ENCODE measurements at places on chromosomes 3 and 15.
A peak's percentile ranks its signal among the peaks of the same experiment; 100 is the strongest.

- DNase-seq: no peak
These were observed 44.8 kb downstream of the FGD5 start for GRCh38 chr3:14863333-14864100.

DNA sequence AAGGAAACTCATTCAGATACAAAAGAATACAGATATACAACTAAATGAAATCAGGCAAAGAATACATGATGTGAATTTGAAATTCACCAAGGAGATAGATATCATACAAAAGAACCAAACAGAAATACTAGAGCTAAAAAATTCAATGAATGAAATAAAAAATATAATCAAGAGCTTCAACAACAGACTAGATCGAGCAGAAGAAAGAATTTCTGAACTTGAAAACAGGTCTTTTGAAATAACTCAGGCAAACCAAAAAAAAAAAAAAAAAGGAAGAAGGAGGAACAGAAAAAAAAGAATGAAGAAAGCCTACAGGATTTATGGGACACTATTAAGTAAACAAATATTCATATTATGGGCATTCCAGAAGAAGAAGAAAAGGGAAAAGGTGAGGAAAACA, 137.8 kb downstream of the DMXL2 start:
- DNase-seq: no peak

DNA sequence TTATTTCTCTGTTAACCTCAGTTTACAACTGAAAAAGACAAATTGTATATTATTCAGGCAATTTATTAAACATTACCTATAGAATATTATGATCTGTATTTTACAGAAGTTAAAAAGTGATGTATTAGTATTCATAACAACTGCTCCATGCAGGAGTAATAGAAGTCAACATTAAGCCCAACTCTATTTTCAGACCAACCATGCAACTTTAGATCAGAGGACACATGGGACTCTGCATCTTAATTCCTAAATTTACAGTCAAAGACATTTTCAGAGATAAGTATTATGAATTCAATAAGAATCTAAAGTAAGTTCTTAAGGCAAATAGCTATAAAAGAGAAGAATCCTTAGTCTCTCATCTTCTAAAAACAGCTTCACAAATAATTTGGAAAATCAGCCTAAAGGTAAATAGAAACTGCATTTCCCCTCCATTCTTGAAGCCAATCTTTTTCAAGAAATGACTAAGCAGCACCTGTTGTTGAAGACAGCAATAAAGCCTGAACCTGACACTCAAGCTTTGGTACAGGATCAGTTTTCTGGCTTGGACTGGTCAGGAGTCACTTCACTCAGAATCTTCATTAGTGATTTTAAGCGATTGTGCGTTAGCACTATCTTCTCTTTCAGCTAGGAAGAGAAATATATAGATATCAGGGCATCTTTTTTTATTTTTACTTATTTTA, 23.0 kb downstream of the OIP5 start:
- no peak for DNase-seq

- DNase-seq: no peak
These were observed 7.5 kb downstream of the COLQ start for GRCh38 chr3:15513810-15514662.

- DNase-seq: no peak
These were observed 113.9 kb downstream of the TCF12 start for GRCh38 chr15:57032338-57032737.

DNA sequence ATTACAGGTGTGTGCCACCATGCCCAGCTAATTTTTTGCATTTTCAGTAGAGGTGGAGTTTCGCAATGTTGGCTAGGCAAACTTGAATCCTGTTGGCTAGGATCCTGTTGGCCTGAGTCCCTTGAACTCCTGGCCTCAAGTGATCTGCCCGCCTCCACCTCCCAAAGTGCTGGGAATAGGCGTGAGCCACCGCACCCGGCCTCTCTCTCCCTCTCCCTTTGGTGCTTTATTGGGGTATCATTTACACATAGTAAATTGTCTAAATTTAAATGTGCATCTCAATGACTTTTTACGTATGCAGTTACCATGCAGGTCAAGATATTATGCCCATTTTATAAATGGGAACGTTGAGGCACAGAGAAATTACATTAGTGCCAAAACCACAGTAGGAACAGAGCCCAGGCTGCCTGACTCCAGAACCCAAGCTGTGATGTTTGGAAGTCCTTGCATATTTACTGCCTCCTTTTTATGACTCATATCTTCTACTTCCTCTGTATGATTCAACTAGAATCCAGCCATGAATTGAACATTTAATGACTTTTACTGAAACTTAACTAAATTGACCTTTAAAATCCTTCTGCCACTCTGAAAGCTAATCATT, 34.0 kb upstream of the RPP14 start:
- peak; percentile 76 for DNase-seq

GRCh38 chr3:335240-335639, 138.7 kb downstream of the CHL1 start:
- no peak for DNase-seq

DNA sequence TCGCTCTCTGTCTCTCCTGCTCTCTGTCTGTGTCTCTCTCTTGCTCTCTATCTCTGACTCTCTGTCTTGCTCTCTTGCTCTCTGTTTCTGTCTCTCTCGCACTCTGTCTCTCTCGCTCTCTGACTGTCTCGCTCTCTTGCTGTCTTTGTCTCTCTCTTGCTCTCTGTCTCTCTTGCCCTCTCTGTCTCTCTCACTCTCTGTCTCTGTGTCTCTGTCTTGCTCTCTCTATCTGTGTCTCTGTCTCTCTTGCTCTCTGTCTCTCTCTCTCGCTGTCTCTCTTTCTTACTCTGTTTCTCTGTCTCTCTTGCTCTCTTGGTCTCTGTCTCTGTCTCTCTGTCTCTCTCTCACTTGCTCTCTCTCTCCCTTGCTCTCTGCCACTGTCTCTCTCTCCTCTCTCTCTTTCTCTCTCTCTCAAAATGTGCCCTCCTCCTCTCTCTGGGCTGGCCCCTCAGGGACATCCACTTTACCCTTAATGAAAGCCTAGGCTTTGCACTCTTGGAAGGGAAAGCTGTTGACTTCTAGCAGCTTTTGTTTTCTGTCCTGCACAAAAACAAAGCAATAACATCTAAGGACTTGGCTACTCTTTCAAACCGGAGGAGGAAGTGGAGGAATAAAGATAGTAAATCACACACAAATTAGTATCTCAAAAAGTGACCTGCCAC, 73.9 kb upstream of the NR2E3 start:
- DNase-seq: no peak

DNA sequence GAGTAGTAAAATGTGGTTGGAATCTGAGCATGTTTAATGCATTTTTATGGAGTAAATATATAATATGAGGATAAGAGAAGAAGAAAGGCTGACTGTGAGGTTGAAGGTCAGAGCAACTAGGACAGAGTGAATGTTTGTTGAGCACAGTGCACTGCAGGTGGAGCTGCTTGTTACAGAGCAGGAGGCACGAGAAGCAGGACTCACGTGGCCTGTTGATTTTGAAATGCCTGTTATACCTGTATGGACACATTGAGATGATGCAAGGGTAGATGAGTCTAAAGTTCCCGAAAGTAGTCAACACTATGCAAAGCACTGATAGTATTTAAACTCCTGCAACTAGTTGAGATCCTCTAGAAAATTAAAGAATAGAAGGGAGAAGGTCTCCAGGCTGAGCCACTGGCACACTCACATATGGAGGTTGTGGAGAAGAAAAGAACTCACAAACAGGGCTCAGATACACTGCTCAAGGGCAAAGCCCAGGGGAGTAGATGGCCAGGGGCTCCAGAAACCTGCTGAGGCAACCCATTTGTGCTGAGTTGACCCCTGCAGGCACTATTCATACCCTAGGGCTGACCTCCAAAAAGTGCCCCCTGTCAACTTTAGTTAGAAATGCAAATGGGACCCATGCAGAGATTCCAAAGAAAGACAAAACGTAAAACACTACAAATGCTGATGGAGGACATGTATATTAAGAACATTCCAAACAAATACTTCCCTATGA, 541.5 kb downstream of the GABRG3 start:
- no peak for DNase-seq

- no peak for DNase-seq
These were observed 165.8 kb upstream of the SLC24A5 start for GRCh38 chr15:47955021-47955420.

- no peak for DNase-seq
These were observed 73.2 kb upstream of the DLG1 start for GRCh38 chr3:197371591-197372046.

DNA sequence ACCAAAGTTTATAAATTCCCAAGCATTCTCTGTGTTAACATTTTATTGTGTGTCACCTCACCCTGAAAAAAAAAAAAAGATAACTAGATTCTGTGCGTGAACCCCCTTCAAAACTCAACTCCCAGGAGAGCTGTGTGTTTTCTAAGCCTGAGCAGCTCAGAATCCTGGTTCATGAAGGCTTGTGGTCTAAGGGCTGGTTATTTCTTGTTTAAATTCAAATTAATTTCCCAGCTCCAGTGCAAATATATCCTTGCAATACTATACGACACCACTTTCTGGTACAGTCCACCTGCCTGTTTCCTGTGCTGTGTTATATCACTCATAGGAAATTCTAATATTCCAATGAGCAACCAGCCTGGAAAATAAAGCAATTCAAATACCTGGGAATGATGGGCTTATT, 23.4 kb upstream of the MYZAP start:
- no peak for DNase-seq

DNA sequence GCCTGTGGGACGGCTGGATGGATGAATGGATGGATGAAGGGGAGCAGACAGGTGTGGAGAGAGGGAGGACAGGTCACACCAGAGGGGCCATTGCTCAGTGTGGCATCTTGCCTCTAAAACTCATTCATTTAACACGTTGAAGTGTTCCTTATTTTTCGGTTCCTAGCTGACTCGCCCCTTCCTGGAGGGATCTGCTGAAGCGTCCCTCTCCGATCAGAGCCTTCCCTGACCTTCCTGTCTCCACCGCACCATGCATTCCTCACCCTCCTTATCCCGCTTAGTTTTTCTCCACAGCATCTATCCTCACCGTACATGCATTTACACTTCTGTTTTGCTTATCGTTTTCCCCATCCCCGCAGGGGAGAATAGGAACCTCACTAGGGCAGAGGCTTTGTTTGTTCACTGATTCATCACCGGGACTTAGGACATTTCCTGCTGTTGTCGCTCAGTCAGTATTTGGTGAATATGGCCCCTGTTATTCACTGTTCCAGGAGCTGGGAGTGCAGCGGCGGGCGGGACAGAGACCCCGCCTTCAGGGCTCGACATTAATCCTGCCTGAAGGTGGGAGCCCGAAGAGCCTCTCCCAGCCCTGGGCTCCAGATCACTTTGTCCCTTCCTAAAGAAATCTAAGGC, 32.0 kb downstream of the FOXL2 start:
- no peak for DNase-seq

DNA sequence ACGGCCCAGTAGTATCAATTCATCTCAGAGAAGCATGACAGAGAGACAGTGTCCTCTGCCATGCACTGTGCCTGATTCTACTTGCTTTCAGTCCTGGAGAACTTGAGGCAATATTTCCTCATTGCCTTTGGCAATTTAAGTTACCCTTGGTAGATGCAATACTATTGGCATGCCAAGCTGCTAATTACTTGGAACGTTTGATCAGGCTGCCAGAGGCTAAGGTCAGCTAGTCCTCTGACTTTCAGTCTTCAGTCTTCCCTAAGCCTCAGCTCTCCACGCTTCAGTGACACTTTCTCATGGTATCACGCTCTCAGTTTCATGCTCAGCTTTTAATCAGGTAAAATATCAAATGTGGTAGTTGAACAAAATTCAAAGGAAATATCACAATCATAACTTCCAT, 13.1 kb upstream of the OSBPL11 start:
- DNase-seq: no peak

DNA sequence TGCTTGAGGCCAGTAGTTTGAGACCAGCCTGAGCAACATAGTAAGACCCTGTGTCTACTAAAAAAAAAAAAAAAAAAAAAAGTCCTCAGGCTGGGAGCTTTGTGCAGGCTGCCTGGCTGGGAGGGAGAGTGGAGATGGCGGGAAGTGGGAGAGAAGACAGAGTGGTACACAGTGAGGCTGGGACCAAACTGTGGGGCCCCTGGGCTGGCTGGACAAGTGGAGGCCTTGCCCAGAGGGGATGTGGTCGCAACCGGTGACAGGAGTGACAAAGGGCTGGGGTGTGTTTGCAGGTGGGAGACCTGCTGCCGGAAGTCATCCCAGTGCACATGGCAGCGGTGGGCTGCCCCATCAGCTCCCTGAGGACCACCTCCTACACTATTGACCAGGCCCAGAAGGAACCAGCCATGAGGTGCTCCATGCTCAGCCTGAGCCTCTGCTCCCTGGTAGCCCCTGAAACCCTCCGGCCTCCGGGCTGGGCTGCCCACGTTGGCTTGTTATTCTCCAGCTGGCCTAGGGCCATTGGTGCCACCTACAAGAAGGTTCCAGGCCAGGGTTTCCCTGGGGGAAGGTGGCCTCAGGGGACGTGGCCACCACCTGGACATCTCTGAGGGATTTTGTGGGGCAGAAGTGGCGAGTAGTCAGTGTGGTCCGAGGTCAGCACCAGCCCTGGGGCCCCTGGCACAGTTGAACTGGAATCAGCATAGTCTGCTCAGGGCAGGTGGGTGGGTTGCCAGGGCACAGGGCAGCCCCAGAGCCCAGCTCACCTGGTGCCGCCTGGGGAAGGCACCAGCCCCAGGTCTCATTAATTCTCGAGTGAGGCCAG, 22.7 kb downstream of the ACAA1 start:
- no peak for DNase-seq

- peak; percentile 22 for DNase-seq
These were observed 46.4 kb downstream of the C2CD4B start for GRCh38 chr15:62118520-62119226.

- DNase-seq: no peak
These were observed 33.3 kb downstream of the RYR3 start for GRCh38 chr15:33344111-33344510.

DNA sequence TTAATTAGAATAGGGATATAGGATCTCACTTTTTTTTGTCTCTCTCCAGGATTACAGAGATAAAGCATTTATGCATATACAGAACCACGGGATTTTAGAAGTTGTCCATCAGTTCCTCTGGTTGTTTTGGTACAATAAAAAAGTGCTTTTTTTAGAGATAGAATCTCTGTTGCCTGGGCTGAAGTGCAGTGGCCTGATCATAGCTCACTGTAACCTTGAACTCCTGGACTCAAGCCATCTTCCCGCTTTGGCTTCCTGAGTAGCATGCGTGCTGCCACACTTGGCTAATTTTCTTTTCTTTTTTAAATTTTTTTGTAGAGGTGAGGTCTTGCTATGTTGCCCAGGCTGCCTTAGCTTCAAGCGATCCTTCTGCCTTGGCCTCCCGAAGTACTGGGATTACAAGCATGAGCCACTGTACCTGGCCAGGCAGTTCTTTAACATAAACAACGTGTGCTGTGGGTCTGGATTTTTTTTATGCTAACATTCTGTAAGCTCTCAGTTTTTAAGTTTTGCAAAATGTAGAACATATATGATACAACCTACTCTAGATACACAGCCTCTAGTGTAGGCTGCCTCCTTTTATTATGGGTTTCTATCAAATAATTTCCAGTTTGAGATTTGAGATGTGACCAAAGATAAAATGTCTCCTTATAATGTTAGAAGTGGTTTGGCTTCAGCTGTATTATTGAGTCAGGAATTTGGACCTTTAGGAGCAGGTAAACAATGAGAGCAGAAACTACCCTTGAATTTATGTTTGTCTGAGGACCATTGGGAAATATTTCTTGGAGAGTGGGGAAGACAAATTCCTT, 57.4 kb upstream of the ULK4 start:
- DNase-seq: no peak

GRCh38 chr3:44238889-44239288, 2.8 kb upstream of the TOPAZ1 start:
- no peak for DNase-seq
